Activated T-cell treated with anti-CD3 and anti-CD28 coated beads for 24 hours (primary cell): ENCODE measurements at places on chromosomes 5 and 9.
A peak's percentile ranks its signal among the peaks of the same experiment; 100 is the strongest.

DNA sequence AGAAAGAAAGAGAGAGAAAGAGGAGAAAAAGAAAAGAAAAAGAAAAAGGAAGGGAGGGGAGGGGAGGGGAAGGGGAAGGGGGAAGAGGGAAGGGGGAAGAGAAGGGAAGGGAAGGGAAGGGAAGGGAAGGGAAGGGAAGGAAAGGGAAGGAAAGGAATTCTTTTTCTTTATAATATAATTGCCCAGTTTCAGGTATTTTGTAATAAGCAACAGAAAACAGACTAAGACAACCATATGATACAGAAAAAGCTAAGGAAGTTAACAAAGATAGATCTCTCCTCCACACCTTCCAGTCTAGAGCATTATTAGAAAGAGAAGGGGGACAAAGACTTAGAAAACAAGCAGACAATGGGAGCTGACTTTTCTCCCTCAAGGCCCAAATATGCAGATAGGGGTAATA, 31.0 kb downstream of the MEIKIN start:
- no peak for DNase-seq

DNA sequence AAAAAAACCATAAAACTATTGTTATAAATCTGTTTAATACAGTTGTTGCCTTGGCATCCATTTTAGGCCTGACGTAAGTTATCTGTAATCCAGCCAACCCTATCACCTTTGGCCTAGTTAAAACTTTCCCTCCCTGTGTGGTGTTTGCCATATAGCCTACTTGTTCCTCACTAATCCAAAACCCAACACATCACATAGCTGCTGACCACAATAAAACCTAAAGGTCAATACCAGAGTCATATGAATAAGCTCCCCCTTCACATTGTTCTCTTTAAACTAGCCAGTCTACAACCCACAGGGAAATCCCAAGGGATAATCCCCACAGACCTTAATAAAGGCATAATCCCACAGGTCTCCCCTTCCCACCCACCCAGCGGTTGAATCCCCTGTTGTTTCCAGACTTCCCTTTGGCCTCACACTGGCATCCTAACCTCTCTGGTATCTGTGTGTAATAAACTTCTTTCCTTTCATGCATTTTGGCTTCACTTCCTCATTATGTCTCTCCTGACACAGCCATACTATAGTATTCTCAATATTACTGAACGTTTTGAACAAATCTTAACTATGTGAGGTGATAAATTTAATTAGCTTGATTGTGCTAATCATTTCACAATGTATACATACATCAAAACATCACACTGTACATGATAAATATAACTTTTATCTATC, 50.8 kb downstream of the DTWD2 start:
- no peak for DNase-seq

DNA sequence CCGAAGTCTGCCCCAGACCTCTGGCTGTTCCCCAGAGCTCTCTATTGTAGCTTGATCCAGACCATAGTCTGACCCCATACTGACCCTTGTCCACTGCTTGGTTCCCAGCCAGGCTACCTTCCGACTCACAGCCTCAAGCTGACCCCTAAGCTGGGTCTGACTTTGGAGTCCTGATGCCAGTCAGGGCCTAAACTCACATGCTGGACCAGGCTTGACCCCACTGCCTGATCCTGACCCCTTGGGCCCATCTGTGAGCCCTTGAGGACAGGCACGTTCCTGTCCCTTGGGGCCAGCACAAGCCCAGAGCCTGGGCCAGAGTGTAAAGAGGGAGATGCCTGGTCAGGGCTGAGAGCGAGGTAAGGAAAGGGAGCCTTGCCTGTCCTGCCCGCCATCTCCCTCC, 32.7 kb upstream of the ENHO start:
- DNase-seq, result no peak

GRCh38 chr5:123582550-123583285, 70.7 kb downstream of the CSNK1G3 start:
- no peak for DNase-seq

GRCh38 chr5:179301376-179301775, 43.9 kb downstream of the ADAMTS2 start:
- no peak for DNase-seq

- no peak for DNase-seq
These were observed 1.2 kb downstream of the EFCAB9 start for GRCh38 chr5:172194985-172195774.

DNA sequence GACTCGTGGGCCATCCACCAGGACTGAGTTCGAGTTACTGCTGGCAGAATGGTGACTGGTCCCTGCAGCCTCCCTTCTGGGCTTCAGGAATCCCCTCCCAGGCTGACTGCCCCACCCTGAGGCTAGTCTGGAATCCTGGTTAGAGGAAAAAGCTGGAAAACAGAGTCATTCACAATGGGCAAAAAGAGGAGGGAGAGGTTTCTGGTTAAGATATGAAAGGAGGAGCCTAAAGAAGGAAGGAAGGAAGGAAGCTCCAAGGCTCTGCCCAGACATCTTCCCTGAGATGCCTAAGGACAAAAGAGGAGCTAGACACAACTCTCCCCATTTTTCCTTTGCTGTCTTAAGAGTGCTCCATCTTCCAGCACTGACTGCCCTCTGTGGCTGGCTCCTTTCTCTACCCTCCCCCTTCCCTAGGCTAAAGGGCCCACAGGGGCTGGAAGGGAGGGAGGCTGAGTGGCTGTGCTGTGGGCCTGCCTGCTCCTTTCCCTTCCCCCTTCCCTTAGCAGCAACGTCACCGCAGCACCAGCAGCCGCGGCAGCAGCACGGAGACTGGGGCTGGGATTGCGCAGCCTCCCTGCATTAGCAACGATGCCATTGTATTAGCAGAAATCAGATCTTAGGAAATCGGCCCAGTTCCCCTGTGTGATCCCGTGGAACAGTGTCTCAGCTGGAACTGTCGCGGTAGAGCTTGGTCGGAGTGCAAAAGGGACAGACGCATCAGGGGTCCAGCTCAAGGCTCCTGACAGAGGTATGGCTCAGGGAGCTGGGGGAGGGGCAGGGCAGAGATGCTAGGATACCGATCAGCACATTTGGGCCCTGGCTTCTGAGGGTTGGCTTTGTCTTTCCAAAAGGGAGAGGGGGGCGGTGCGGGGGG, 48.7 kb downstream of the RUSC2 start:
- no peak for DNase-seq

GRCh38 chr9:94611638-94612068, 18.0 kb upstream of the FBP2 start:
- peak; percentile 57 for DNase-seq

- no peak for DNase-seq
These were observed 73.7 kb downstream of the SLC1A3 start for GRCh38 chr5:36680066-36680465.

GRCh38 chr9:121698627-121699570, 47.5 kb downstream of the DAB2IP start:
- peak; percentile 17 for DNase-seq

- no peak for DNase-seq
These were observed 397.8 kb downstream of the MED10 start for GRCh38 chr5:5980538-5980895.

- no peak for DNase-seq
These were observed 5.8 kb upstream of the ISL1 start for GRCh38 chr5:51377151-51378060.
